ENCODE measurements at places on chromosomes 16 and 17.

DNA sequence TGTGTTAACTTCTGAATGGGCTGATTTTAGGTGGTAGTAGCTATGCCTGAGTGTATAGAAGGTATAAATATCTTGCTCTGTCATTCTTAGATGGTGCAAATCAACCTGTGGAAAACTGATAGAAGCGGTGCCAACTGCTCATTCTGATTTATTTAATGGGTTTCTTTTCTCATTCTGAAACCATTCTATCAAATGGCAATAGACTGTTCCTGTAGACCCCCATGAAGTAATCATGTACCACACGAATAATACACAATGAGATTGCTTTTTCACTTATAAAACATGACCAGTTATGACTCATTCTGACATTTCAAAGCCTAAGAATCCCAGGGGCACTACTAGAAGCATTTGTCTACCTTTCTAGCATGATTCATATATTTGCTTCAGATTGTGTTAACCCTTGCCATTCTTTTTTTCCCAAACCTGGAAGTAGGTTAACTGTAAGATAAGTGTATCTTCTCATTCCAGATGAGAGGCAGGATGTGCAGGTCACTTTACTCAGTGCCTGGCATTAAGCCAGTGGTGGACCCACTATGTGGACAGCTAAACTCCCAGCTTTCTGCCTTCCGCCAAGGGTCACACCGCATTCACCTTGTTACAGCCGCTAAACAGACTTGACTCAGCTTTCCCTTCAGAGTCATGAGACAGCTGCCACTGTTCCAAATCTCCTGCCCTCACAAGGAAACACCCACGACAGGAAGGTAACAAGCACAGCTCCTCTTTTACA lies 16.4 kb upstream of the SLC16A11 start:
- peak; percentile 75 for DNase-seq

GRCh38 chr17:63996430-63997182 lies 1.5 kb upstream of the PRR29 start:
- no peak for DNase-seq

GRCh38 chr16:3842994-3843393 lies 37.5 kb downstream of the CREBBP start:
- DNase-seq = no peak

GRCh38 chr16:84795329-84796053 lies 24.3 kb upstream of the CRISPLD2 start:
- DNase-seq = no peak

GRCh38 chr16:86528061-86528929 lies 18.0 kb downstream of the FOXF1 start:
- no peak for DNase-seq

GRCh38 chr16:1420111-1420539 lies 422 bp downstream of the UQCC4 start:
- no peak for DNase-seq

DNA sequence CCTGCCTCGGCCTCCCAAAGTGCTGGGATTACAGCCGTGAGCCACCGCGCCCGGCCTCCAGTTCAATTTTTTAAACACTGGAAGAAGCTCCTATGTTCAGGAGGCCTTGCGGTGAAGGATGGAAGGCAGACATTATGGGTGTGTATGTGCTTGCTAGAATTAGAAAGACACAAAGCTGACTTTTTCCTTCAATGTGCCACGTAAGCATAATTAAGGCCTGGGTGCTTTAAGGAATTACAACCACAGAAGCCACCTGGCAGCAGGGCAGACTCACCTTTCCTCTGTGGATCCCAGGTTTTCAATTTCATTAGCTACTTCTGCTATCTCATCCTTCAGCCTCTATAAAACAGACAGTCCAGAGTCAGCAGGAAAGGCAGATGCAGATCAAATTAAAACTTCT lies 74.2 kb downstream of the CYTH1 start:
- no peak for DNase-seq

DNA sequence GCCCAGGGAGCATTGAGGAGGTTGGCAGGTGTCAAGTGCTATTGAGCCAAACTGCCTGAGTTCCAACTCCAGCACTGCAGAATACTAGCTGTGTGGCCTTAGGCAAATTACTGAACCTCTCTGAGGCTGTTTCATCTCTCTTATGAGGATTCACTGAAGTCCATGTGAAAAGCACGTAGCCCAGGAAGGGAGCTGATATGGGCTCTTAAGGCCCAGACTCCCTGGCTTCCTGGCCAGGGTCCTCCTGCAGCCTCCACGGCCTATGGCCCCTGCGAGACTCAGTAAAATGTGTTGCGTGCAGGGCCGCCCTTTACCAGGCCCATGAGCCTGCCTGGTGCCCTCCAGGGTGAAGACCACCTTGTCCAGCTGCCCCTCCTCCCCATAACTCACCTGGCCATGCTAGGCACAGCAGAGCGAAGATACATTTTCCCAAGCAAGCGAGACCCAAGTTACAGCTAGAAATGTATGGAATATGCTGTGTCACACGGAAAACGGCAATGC lies 133.7 kb upstream of the TNRC6C start:
- DNase-seq = no peak

- DNase-seq = no peak
Observed at GRCh38 chr17:57271821-57272220, 15.5 kb downstream of the MSI2 start.

DNA sequence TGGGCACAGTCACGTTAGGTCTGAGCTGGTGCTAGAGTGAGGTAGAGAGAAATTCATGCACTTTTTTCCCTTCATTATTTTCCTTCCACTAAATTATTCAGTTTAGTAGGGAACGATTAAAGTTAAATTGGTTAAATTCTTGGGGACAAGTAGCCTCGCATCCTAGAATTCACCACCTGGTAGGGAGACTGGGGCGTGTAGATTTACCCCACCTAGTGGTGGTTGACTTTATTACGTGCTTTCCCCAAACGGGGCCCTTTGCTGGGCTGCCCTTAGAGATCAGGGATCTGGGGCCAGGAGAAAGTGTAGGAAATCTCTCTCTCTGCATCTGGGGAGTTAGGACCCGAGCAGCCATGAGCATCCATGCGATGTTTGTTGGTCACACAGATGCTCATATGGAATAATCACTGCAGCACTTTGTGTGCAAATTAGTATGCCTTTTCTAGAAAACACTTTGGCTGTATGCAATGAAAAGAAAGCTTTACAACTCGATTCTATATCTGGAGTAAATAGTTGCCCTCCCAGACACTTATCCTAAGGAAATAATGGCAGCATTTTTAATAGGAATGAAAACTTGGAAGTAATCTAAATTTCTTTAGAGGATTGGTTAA lies 107.0 kb downstream of the PLCG2 start:
- DNase-seq = no peak

GRCh38 chr17:28519236-28519635 lies 13.1 kb downstream of the FOXN1 start:
- no peak for DNase-seq

DNA sequence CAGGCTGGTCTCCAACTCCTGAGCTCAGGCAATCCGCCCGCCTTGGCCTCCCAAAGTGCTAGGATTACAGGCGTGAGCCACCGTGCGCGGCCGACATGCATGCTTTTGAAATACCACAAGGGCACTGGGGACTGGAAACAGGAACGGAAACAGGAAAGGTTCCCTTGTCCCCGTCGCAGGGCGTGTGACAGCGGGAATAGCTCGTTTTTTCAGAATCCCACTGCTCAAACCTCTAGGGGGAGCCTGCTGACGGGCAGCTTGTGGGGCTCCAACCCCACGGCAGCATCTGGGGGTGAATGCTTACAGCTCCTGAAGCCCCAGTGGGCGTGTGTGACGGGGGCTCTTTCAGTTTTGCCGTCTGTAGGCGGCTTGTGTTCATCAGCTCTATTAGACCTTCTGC lies 18.8 kb upstream of the ASGR2 start:
- DNase-seq = no peak

DNA sequence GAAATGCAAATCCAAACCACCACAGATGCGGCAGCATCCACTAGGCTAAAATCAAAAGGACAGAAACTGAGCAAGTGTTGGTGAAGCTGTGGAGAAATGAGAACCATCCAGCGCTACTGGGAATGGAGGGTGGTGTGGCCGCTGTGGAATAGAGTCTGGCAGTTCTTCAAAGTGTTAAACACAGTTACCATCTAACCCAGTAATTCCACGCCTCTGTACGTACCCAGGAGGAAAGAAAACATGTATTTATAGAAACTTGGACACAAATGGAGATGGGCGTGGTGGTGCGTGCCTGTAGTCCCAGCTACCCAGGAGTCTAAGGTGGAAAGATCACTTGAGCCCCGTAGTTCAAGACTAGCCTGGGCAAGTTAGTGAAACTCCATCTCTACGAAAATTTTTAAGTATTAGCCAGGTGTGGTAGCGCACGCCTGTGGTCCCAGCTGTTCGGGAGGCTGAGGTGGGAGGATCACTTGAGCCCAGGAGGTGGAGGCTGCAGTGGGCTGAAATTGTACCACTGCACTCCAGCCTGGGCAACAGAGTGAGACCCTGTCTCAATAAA lies 11.6 kb downstream of the SLC25A10 start:
- no peak for DNase-seq

- no peak for DNase-seq
Observed at GRCh38 chr16:21625026-21625425, 25.6 kb downstream of the METTL9 start.

GRCh38 chr17:14038206-14038605 lies 31.1 kb upstream of the COX10 start:
- no peak for DNase-seq

- no peak for DNase-seq
Observed at GRCh38 chr17:50048146-50048720, 7.7 kb upstream of the ITGA3 start.

DNA sequence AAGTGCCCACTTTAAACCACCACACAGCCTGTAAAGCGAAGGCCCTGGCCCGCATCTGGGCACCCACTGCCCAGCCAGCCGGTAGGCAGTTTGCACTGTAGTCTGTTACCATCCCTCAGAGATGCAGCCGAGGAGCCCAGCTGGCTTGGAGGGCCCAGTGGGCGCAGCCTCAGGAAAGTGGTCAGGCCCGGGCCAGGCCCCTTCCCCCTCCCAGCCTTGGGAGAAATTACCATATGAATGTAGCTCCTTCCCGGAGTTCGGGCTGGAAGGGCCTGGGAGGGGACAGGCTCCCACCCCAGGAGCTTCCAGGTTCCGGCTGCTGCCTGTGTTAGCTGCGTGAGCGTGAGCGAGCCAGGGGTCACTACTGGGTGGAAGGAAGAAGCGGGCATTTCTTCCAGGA lies 325.4 kb downstream of the SEC14L1 start:
- no peak for DNase-seq

DNA sequence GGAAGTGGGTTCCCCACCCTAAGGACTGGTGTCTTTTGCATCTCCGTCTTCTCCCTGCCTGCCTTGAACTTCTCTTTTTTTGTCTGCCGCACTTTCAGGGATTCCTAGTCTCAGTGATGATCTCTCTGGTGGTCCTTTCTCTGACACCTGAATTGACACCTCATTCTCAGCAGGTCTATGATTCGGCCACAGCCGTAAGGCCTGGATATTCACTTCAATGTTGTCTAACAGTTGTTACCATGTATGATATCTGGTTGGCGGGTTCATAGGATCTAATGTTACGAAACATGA lies 25.1 kb upstream of the SLC47A1 start:
- no peak for DNase-seq

GRCh38 chr17:17792037-17792550 lies 44.7 kb downstream of the SREBF1 start:
- DNase-seq = no peak

- DNase-seq = no peak
Observed at GRCh38 chr16:29745853-29746345, at the start of gene C16orf54. TSS of gene C16orf54 (minus strand) at chr16:29745990. CDS start at chr16:29744951, 1,039 bp downstream.

DNA sequence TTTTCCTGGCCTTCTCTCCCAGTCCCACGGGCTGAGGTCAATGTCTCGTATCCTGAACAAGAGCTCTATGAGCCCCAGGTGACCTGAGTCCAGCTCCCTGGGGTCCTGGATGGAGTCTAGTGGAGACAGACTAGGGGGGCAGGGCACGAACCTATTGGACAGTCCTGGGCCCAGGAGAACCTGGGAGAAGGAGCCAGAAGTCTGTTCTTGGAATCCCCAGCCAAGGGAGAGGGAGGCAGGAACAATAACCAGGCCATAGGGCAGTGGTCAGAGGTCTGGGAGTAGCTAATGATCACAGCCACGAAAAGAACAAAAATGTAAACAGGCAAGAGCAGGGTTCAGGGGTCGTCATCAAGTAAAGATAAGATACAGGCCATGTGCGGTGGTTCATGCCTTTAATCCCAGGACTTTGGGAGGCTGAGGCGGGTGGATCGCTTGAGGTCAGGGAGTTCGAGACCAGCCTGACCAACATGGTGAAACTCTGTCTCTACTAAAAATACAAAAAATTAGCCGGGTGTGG lies 60.8 kb downstream of the COPRS start:
- no peak for DNase-seq

DNA sequence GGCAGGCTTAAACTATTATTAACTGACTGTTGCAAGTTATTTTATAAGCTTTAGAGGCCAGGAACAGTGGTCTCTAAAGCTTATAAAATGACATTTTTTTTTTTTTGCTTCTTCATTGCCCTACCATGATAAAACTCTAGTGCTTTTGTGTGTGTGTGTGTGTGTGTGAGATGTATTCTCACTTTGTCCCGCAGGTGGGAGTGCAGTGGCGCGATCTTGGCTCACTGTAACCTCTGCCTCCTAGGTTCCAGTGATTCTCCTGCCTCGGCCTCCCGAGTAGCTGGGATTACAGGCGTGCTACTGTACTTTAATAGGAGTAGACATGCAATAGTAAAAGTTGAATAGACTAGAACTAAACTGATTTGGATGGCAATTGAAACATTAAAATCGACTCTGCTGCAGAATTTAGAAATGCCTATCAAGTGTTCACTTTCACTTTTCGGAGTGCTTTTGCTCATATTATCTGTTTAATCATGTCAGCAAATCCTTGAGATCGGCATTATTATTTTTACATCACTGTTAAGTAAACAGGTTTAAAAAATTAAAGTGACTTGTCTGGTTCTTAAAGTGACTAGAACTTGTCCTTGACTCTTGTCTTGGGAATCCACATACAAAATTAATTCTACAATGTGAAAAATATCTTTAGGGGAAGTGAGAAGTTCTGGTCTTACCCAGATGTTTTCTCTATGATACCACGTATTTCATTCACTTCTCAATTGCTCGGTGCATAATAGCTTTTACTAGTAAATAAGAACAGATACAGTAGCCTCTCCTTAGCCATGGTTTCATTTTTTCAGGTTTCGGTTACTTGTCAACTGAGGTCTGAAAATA lies 8.4 kb upstream of the PCTP start:
- no peak for DNase-seq

- no peak for DNase-seq
Observed at GRCh38 chr17:19290066-19290705, 53.0 kb downstream of the EPN2 start.

DNA sequence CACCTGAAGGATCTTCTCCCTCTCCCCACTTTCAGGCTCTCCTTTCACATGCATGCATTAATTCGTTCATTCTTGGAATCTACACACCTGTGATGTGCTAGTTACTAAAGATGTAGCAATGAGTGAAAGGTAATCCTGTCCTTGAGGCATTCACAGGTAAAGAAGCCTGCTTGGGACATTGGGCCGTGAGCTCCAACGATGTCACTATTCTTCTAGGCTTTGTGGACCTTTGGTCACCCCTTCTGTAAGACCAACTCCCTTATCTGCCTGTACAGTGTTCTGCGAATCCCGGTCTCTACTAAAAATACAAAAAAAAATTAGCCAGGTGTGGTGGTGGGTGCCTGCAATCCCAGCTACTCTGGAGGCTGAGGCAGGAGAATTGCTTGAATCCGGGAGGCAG lies 608.5 kb downstream of the MAF start:
- no peak for DNase-seq

Data from keratinocyte (primary cell).